Thoracic aorta (tissue), 2 donors: ENCODE measurements at places on chromosomes 4 and X.

GRCh38 chr4:102596532-102596931 lies 95.4 kb downstream of the NFKB1 start:
- no peak for DNase-seq

DNA sequence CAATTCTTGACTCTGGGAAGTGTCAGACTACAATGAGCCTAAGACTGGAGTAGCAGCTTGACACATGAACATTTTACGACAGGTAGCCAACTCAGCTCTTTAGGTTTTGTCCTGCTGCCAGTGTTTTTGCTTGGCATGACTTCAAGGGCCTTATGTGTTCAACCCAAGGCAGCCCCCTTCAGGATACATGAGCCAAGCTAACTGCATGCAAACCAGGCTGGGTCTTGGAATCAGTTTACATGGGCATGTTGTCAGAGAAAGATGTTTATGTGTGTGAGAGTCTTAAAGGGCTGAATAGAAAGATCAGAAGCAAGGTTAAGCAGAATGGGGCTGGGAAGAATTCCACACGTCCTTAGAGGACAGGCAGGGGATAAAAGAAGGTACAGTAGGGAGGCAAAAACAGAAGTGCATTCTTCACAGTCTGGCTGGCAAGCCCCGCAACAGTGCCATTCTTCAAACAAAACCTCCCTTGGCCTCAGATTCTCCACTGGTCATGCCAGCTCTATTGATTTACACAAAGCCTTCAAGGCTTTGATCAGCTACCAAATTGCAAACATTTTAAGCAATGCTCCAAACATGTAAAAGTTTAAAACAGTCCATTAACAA lies 97.3 kb downstream of the NKX6-1 start:
- DNase-seq: no peak

- no peak for DNase-seq
These were observed 153.3 kb downstream of the LDB2 start for GRCh38 chr4:16745009-16745635.

- DNase-seq: no peak
These were observed 15.0 kb upstream of the UBE2D3 start for GRCh38 chr4:102842367-102842766.

DNA sequence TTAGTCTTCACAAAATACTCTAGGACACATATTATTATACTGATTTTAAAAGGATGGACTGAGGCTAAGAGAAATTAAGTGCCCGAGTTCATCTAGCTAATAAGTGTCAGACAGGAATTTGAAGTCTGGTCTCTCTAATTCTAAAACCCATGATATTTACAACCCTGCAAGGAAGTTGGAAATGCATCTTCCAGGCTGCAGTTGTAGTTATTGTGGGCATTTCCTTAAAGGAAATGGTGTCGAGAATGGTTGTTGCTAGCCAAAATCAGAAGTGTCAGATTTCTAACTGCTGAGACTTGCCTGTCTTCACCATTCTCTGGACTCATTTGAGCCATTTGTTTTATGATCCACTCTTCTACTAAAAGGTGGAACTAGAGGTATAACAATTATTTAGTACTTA lies 82.5 kb downstream of the FAT4 start:
- DNase-seq: no peak

- no peak for DNase-seq
These were observed 809 bp upstream of the H2AZ1 start for GRCh38 chr4:99950913-99951254.

DNA sequence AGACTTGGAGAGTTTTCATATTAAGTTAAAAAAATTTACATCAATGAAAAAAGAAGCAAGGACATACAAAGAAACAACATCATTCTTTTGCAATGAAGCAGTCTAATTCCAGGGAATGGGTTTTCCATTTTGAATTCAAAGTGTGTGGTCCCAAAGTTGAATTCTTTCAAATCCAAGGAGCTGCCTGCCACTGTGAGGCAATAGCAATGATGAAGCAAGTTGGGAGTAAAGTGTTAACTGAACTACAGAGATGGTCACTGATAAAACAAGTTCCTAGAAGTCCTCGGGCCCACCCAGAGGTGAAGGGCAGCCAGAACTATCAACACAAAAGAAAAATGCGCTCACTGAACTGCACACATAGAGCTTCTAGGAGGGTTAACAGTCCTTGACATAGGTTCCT lies 115.9 kb downstream of the RAB28 start:
- no peak for DNase-seq

GRCh38 chrX:153966283-153966688 lies 5.3 kb downstream of the HCFC1 start:
- DNase-seq: no peak

DNA sequence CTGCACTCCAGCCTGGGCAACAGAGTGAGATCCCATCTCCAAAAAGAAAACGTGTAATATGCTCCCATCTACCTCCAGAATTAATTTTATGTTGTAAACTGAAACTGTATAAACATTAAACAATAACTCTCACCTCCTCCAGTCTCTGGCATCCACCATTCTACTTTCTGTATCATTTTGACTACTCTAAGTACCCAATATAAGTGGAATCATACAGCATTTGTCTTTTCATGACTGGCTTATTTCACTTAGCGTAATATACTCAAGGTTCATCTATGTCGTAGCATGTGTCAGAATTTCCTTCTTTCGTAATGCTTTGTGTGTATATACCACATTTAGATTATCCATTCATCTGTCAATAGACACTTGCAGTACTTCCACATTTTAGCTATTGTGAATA lies 20.6 kb downstream of the F8 start:
- DNase-seq: no peak

DNA sequence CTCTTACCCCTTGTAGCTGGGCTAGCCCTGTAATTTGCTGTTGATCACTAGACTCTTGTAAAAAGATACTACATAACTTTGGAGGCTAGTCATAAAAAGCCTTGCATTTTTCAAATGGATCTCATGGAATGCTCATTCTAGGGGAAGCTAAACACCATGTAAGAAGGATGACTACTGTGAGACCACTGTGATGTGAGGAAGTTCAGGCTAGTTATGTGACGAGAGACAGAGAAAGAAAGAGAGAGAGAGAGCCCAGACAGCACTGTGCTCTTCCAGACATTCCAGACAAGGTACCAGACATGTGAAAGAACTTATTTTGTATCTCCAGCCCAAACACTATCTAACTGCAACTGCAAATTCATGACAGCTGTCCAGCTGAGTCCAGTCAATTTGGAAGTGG lies 404.6 kb upstream of the PITX2 start:
- DNase-seq: no peak

DNA sequence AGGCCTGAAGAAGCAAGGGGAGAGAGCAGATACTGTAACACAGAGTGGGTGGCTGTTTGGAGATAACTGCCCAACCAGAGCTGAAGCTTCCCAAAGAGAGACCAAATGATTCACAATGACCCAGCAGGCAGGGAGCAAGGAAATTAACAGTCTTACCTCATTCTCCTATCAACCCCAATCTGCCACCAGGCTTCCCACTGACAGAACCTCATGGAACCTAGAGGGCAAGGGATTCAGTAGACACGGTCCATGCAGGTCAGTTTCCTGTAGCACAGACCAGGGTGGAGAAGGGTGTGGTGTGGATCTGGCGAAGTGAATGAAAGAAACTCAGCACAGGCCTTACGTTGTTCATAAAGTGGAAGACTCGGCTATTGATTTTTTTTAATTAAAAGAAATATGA lies 60.7 kb upstream of the ALB start:
- DNase-seq: no peak

DNA sequence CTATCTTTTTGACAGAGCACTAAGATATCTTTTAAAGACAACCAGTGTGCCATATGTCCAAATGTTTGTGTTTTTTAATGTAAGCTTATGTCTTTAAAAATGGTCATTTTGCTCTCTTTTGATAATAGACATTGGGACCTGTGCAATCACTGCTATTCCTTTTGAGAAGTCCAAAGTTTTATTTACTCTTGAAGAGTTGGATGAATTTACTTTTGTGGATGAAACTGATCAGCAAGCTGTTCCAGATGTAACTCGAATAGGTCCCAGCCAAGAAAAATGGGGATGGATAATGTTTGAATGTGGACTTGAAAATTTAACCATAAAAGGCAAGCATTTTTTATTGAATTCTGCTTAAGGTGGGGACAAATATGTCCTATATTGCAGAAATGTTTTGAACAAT lies 97.2 kb downstream of the BLTP1 start:
- no peak for DNase-seq

DNA sequence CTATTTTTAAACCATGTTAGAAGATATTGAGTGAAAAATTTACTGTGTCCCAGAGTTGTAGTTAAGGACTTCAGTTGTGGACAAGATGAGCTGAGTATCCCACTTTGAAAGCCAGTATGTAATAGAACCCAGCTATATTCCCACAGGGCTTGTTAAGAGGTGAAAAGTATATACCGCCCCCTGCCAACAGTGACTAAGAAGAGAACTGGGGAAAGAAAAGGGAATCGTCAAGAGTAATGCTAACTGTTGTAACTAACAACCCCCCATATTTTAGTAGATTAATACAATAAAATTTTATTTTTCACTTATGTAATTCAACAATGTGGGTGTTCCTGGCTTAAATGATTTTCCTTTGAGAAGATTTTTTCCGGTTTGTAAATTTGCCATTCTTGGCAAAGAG lies 250.4 kb upstream of the GIMD1 start:
- DNase-seq: no peak

DNA sequence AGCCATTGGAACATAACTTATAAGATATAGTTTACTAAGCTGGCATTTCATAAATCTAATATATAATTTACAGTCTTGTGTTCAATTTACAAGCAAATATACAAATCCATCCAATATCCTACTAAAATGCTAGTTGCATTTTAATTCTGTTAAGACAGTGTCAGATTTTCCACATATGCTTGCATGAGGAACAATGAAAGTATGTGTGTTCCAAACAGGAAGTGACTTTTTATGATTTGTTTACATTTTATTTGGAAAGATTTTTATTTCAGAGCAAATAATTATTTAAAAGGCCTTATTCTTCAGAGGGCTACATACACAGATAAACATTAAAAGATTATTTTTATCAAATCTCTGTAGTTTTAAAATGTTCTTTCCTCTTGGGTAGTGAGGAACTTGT lies 130.1 kb downstream of the KLHL34 start:
- no peak for DNase-seq

DNA sequence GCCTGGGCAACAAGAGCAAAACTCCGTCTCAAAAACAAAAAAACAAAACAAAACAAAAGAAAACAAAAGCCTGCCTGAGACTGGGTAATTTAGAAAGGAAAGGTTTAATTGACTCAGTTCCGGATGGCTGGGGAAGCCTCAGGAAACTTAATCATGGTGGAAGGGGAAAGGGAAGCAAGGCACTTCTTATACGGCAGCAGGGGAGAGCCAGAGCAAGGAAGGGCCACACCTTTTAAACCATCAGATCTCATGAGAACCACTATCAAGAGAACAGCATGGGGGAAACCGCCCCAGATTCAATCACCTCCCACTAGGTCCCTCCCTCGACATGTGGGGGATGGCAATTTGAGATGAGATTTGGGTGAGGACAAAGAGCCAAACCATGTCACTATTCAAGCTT lies 122.2 kb downstream of the UBE2K start:
- DNase-seq: no peak

GRCh38 chr4:47500776-47501175 lies 15.7 kb downstream of the ATP10D start:
- no peak for DNase-seq

GRCh38 chrX:40063555-40063954 lies 34.2 kb downstream of the BCOR start:
- no peak for DNase-seq

GRCh38 chr4:74578329-74578728 lies 133.4 kb downstream of the AREG start:
- no peak for DNase-seq

- no peak for DNase-seq
These were observed 414.4 kb downstream of the ARHGAP24 start for GRCh38 chr4:85889314-85889713.
